ENCODE measurements at places on chromosomes 1 and 21. TPM values are rescaled to one million over a fixed set of nuclear protein-coding genes. Genes with fewer than 3 reads are reported as not detected.

ITLN2 gene
- not detected for total RNA-seq

SLC5A9 gene
- not detected for total RNA-seq

APOBEC4 gene
- not detected for total RNA-seq

TAL1 gene
- total RNA-seq: not detected

SLAMF6 gene
- total RNA-seq: 72.4 TPM

SIK1 gene
- total RNA-seq: 4.6 TPM

DNAH14 gene
- not detected for total RNA-seq

MAST2 gene
- total RNA-seq: 59.6 TPM

TLR5 gene
- not detected for total RNA-seq

TMEM81 gene
- total RNA-seq: 3.2 TPM

S100A7A gene
- not detected for total RNA-seq

NR0B2 gene
- total RNA-seq: not detected

FCRLB gene
- 3.8 TPM for total RNA-seq

LEFTY2 gene
- total RNA-seq: 4.3 TPM

SHISA4 gene
- not detected for total RNA-seq

PDZK1IP1 gene
- not detected for total RNA-seq

ZSWIM5 gene
- 0.42 TPM for total RNA-seq

RUNX3 gene
- total RNA-seq: 39.5 TPM

Measured in OCI-LY7 (cell line).